ENCODE measurements at places on chromosomes 1 and 21. TPM values are rescaled to one million over a fixed set of nuclear protein-coding genes. Genes with fewer than 3 reads are reported as not detected.

TFF3 gene
- polyA plus RNA-seq, result 20.0 TPM

GALE gene
- 13.3 TPM for polyA plus RNA-seq

PLEKHN1 gene
- 1.1 TPM for polyA plus RNA-seq

PKP1 gene
- polyA plus RNA-seq, result 0.17 TPM

KRTAP21-2 gene
- polyA plus RNA-seq, result not detected

AADACL3 gene
- polyA plus RNA-seq, result not detected

DNA sequence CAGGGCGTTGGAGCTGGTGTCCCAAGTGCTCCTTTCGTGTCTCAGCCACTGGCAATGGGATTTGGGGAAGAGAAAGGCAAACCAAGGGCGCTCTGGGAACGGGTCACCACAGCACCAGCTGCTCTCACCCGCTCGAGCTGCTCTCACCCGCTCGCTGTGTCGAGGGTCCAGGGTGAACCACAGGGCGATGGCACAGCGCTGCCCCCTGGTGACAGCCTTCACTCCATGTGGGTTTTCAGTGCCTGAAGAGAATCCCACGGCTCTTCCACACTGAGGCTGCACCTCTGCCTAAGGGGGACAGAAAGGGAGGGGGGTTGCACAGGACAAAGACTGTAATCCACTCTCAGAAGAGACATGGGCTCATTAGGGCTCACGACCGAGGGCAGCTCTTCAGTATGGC is 7.1 kb upstream of the CLDN19 start:
- H3K4me1 ChIP-seq, result no peaks in the 10 kb centered on the region
- H3K4me3 ChIP-seq, result no peak overlapping the region
- no peaks in the 10 kb centered on the region for H3K36me3 ChIP-seq
- DNase-seq, result no peak
- no peak overlapping the region for H3K27ac ChIP-seq

GRCh38 chr1:34511802-34512201 is 243.0 kb upstream of the GJB5 start:
- no peak for DNase-seq
- H3K36me3 ChIP-seq, result no peaks in the 10 kb centered on the region
- H3K27ac ChIP-seq, result no peak overlapping the region
- H3K27me3 ChIP-seq, result no peaks in the 10 kb centered on the region
- H3K4me1 ChIP-seq, result no peaks in the 10 kb centered on the region

DNA sequence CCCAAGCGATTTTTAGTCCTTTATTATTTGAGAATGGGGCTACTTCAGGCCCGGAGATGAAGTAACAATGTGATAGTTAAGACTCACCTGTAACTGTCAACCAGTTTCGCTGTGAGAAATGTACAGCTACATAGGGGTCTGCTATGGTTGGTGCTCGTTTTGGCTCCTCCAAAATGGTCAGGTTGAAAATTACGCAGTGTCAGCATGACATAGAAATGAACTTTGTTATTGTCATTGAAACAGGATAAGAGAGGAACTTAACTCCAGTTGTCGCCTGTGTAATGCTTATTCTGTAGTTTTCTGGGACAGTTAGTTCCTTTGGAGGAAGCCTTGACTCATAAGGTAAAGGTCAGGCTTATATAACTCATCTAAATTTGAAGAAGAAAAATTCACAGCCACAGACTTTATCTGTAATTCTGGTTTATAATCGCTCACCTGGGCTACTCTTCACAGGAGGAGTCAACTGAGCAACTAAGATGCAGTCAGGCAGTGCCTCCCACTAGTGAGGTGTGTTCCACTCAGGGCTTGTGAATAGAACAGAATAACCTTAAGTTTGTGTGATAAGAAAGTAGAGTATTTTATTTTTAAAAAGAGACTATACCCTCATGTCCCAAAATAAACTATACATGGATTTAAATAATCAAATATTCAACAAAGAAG is 130.9 kb downstream of the CD247 start:
- DNase-seq, result no peak
- H3K27me3 ChIP-seq, result no peaks in the 10 kb centered on the region
- H3K4me1 ChIP-seq, result no peaks in the 10 kb centered on the region
- no peaks in the 10 kb centered on the region for H3K36me3 ChIP-seq
- H3K4me3 ChIP-seq, result no peak overlapping the region

- DNase-seq, result no peak
- H3K4me1 ChIP-seq, result no peaks in the 10 kb centered on the region
- H3K4me3 ChIP-seq, result no peak overlapping the region
- H3K36me3 ChIP-seq, result no peaks in the 10 kb centered on the region
- H3K27ac ChIP-seq, result no peak overlapping the region
These were observed 13.4 kb upstream of the PKP1 start for GRCh38 chr1:201269900-201270410.

GRCh38 chr1:224169718-224170270 is 13.2 kb upstream of the DEGS1 start:
- peak overlapping the region; percentile 85 for H3K27ac ChIP-seq
- peaks cover 31% of the 10 kb centered on the region for H3K4me1 ChIP-seq
- no peak overlapping the region for H3K4me3 ChIP-seq
- DNase-seq, result no peak
- H3K36me3 ChIP-seq, result no peaks in the 10 kb centered on the region

DNA sequence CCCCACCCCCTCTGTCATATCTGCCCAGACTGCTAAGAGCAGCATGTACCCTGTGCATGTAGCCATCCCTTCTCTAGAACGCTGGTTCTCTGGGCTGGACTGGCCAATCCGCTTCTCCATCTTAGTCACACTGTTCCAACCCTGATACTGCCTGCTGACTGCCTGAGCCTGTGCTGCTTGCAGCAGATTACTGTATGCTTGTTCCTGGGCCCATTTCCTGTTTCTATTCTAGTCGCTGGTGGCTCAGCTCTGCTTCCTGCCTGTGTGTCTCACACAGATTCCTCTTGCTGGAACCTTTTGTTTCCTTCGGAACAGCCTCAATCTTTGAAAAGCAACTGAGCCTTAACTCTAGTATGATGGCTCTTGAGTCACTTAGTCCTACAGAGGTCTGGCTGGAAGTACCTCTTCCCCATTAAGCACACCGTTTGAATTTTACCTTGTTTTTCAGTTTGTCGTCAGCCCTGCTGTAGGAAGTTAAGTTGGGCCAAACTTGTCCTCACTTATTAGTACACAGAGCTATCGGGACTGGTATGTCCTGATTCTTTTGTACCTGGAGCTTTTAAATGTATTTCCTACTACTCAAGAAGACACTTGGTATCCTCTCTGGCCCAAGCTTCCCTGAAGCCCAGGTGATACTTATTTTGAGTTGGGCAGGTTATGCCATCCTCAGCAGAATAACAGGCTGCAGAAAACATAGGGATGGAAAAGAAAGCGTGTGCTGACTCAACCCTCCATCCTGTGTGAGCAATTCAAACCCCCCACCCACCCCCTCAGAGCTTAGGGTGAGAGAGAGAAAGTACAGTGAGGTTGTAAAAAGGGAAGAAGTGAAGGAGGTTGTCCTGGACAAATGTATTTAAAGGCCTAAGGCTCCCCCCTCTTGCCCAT is 43.4 kb upstream of the PIGV start:
- H3K36me3 ChIP-seq, result peaks cover 59% of the 10 kb centered on the region
- peak; percentile 76 for DNase-seq
- no peaks in the 10 kb centered on the region for H3K27me3 ChIP-seq
- no peak overlapping the region for H3K4me3 ChIP-seq
- peak overlapping the region; percentile 94 for H3K27ac ChIP-seq
- H3K4me1 ChIP-seq, result peaks cover 18% of the 10 kb centered on the region

DNA sequence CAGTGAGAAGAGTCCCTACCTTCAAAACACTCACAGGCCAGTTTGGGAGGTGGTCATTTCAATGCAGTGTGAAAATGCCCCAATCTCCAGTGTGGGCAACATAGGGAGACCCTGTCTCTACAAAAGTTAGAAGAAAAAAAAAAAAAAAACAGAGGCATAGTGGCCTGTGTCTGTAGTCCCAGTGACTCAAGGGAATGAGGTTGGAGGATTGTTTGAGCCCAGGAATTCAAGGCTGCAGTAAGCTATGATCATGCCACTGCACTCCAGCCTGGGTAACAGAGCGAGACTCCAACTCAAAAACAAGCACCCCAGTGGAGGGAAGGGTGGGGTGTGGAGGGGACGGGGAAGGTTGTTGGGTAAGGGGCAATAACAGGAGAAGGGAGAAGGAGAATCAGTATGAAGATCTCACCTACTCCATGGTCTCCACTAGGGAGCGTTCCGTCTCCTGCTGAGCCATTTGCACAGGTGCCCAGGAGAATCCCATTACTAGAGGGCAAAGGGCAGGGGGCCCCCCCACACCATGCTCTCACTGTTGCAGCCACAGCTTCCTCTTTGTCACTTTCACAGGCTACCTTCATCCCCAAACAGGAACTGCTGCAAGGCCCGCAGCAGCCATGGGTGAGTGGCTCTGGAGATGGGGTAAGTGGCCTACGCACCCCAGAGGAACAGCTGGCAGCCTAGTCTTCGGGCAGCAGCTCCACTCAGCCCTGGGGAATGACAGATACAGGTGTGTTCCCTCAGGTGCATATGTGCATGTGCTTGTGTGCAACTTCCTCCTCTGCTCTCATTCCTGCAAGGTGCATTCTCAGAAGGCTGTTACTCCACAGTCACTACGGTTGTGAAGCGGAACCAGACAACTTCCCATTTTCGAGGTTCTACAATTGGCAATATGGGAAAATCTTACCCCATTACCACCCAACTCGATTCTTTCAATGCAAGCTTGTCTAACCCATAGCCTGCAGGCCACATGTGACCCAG is 87.9 kb upstream of the LYST start:
- no peak overlapping the region for H3K4me3 ChIP-seq
- peak overlapping the region; percentile 84 for H3K27ac ChIP-seq
- no peak for DNase-seq
- H3K4me1 ChIP-seq, result no peaks in the 10 kb centered on the region
- no peaks in the 10 kb centered on the region for H3K36me3 ChIP-seq
- H3K27me3 ChIP-seq, result no peaks in the 10 kb centered on the region

DNA sequence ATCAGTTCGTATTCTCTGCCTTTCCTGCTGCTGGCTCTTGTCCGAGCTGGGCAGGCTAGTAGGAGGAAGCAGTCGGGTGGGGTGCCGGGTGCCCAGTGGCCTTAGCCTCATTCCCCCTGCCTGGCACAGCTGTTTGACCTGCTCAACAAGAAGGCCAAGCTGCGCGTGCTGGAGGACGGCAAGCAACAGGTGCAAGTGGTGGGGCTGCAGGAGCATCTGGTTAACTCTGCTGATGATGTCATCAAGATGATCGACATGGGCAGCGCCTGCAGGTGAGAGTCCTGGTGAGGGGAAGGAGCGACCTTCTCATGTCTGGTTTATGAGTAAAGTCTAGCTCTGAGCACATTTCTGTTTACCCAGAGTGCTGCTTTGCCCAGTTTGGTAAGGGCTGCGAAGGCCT is 16.3 kb upstream of the RPS8 start:
- DNase-seq, result no peak
- no peaks in the 10 kb centered on the region for H3K4me1 ChIP-seq
- no peak overlapping the region for H3K4me3 ChIP-seq
- H3K27me3 ChIP-seq, result no peaks in the 10 kb centered on the region
- H3K36me3 ChIP-seq, result no peaks in the 10 kb centered on the region

DNA sequence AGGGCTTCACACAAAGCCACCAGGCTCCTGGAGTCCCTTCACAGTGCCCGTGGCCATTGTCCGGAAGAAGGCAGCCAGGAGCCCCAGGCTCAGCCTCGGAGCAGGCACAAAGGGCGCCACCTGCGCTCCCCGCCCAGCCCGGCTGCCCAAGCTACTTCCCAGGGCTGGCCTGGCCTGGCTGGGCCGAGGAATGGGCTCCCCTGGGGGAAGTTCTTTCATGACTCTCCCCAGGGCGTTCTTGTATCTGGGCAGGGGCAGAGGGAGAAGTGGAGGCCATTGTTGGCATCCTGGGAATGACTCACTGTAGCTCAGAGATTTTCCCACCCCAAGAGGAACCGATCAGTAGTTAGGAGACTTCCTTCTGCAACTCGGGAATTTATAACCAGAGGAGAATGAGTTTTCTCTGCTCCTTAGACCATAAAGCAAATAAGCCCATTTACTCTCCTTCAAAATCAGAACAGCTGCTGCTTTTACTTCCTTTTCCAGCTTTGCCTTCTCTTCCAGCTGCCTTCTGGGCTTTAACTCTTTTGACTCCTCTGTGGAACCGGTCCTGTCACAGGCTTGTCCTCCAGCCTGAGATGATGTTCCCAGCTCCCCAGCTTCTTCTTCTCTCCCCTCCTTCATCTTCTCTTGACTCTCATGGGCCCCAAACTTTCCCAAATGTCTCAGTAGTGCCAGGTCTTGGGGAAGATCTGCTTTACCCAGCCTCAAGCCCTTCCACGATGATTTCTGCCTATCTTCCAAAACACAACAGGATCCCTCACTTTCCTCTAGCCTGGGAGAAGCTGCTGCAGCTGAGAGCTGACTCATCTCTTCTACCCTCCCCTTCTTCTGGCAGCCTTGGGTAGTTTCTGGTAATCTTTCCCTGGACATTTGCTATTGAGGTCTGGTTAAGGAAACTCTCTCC is 118.7 kb upstream of the CD34 start:
- H3K4me3 ChIP-seq, result no peak overlapping the region
- H3K27me3 ChIP-seq, result no peaks in the 10 kb centered on the region
- peak overlapping the region; percentile 81 for H3K27ac ChIP-seq
- H3K36me3 ChIP-seq, result peaks cover 91% of the 10 kb centered on the region

DNA sequence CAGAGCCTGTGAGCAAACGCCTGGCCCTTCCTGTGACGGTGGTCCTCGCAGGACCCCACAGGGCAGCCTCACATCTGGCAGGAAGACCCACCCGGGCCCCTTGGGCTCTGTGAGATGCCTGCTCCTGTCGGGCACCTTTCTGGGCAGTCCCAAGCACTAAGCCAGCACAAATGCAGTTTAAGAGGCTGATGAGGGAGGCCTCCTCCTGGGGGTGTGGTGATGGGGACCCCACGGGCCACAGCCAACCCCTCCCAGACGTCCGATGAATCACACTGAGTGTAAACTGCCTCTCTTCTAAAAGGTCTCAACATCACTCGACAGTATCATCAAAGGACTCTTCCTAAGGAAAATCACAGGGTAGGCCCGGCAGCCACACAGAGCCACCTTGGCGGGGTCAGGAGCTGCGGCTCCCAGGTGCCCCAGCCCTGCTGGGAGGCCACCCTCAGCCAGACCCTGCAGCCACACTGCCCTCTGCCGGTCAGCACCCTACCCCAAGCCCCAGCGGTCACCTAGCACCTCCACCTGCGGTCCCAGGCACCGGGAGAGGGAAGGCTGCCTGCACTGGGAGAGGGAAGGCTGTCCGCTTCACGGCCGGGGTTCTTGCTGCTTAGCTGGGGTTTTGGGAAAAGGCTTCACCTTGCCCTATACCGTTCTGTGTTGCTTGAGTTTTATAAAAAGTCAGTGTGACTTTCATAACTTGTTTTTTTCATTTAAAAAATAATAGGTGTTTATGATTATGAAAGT is 3.9 kb upstream of the PRKCZ start:
- no peaks in the 10 kb centered on the region for H3K36me3 ChIP-seq
- H3K27me3 ChIP-seq, result peaks cover 84% of the 10 kb centered on the region
- peaks cover 31% of the 10 kb centered on the region for H3K4me1 ChIP-seq

DNA sequence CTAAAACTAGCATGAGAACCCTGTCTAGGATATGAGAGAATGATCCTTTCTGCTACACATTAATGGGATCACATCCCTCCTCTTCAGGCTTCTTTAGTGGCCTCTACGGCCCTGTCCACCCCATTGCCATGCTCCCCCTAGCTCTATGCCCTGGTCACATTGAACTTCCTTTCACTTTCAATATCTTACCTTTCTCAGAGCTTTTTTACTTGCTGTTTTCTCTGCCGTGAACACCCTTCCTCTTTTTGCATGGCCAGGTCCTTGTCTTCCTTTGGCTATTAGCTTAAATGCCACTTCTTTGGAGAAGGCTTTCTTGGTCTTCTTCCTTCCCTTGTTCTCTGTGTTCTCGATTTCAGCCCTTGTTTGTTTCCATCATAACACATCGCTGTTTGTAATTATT is 97.4 kb downstream of the GIPC2 start:
- H3K36me3 ChIP-seq, result no peaks in the 10 kb centered on the region
- no peaks in the 10 kb centered on the region for H3K27me3 ChIP-seq
- no peak for DNase-seq
- H3K27ac ChIP-seq, result no peak overlapping the region
- H3K4me1 ChIP-seq, result peaks cover 4% of the 10 kb centered on the region
